ENCODE measurements at places on chromosomes 4 and X.
A peak's percentile ranks its signal among the peaks of the same experiment; 100 is the strongest.

GRCh38 chrX:153460826-153461225 is 9.6 kb downstream of the HAUS7 start:
- DNase-seq, result peak; percentile 51

DNA sequence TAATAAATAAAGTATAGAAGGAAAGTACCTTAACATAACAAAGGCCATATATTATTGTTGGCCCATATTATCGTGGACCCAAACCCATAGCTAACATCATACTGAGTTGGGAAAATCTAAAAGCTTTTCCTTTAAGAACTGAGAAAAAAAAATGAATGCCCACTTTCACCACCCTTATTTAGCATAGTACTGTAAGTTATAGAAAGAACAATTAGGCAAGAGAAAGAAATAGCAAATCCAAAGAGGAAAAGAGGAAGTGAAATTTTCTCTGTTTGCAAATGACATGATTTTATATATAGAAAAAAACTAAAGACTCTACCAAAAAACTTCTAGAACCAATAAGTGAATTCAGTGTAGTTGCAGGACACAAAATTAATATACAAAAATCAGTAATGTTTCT is 1854.6 kb downstream of the PCDH7 start:
- DNase-seq, result no peak

DNA sequence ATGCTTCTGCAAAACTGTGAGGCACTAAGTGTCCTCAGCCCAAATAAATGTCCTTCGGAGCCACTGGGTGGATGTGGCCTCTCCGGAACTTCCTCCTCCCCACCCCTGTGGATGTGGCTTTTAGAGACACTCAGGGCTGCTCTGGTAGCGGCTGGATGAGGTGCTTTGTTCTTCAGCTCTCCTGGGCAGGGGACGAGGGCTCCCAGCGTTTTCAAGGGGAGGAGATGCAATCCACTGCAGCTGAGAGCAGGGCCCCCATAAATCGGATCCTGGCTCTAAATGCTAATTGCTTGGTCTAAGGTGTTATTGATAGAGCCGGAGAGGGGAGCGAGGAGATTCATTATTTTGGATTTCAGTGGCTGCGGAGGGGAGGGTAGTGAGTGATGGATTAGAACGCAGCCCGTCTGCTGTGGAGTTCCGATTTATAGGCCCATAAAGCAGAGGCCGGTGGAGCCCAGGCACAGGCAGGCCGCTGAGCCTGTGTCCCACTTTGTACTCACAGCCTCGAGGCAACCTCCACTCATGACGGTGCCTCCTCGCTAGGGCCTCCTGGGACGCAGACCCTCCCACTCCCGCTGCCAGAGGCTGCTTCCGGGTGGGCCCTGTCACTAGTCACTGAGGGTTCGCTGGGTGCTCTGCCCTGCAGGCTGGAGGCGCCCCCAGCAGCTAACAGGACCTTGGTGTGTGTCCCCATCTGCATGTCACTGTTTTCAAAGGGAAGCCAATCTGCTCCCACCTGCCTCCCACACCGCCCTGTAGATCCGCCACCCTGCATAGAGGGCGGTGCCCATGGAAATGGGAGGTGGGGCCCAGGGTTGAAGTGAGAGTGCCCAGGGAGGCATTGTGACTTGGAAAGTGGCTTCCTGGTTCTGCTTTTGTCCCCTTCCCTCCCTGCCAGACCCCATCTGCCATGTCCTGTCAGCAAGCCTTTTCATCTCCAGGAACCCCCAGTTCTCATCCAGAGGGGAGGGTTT is 135.4 kb upstream of the PSAPL1 start:
- DNase-seq, result no peak

- DNase-seq, result no peak
These were observed 12.3 kb downstream of the PNMA6E start for GRCh38 chrX:153388722-153389459.

DNA sequence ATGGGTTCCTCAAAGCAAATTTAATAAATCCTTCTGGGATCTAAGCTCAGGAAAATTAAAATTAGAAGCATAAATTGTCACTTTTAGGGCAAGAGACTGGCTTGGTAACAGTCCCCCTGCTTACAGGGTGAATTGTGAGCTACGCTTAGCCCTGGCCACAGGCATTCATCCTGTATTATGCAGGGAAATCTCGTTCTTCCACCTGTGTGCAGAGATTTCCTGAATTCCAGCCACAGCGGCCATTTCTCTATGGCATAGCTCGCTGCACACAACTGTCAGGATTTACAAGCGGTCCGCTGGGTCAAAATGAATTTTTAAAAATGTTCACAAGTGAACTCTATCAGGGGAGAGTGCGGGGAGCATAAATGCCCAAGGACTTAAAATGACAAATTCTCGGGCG is 111.9 kb downstream of the DCTD start:
- no peak for DNase-seq

DNA sequence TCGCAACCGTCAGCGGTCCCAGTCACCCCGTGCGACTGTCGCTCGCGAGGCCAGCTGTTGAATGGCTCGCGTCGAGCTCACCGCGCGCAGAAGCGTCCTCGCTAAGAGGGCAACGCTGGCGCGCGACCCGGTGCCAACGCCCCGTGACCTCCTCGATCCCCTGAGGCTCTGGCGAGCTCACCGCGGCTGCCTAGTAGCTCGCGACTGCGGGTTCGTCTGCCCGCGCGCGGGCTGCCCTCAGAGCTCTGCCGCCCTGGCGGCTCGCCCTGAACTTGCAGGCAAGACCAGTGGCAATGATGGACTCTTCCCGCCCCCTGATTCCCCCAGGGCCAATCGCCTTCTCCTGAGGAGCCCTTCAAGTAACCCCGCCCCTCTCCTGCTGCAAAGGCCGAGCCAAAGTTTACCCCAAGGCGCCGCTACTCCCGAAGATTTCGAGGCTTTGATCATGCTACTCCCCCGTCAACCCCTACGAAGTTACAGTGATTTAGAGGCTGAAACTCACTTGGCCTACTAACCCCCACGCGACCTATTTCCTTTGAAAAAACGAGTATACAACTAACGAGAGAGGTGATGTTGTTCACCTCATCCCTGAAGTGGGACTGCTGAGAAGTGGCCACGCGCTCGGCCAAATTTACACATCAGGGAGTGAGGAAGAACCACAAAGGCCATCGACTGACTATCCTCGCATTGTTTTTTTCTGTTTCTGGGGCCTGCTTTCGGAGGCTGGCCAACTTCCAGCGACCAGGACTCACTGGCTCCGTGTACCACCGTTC is 37.5 kb downstream of the PGRMC1 start:
- DNase-seq, result peak; percentile 58

- no peak for DNase-seq
These were observed 2576.8 kb downstream of the PCDH7 start for GRCh38 chr4:33296876-33297455.

GRCh38 chr4:30832639-30833038 is 112.5 kb downstream of the PCDH7 start:
- DNase-seq, result no peak

GRCh38 chrX:71515038-71515396 is 17.9 kb upstream of the OGT start:
- no peak for DNase-seq

DNA sequence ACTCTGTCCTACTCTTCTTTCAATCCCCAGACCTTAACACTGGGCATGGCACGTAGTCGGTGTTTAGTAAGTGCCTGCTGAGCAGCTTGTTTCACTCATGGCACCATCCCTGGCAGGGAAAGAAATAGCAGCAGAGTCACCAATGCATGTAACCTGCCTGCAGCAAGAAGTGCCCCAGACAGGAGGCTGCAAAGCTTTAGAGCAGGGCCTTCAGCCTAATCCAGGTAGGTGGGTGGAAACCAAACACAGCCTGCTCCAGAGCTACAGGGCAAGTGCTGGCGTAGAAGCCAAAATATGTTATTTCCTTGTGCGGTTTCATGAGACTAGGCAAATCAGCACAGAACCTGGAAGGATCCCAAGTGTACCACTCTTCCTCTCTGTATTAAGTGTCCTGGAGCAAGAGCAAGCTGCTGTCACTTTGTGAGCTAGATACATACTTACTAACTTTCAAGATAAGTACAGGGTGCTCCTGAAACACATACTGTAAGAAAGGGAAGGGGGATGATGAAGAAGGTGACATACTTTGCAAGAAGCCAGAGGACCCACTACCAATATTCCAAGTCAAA is 5.5 kb downstream of the PROM1 start:
- DNase-seq, result no peak

GRCh38 chr4:22500128-22500611 is 15.7 kb downstream of the ADGRA3 start:
- no peak for DNase-seq

DNA sequence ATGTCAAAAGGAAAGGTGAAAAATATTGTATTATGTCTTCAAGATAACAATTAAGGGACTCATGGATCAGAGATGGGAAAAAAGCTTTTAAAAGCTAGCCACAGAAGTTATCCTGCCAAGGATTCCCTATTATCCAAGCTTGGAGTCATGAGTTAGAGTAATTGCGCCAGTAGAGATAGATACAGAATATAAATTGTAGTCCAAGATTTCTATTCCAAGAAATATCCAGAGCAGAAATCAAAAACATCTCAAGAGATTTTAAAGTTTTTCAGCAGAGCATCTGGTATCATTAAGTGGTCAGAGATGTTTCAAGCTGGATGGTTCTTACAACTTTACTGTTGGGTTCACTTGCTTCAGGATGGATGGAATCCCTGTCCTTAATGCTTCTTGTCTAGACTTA is 186.7 kb downstream of the PCDH18 start:
- DNase-seq, result no peak

GRCh38 chr4:141220271-141220670 is 424 bp upstream of the ZNF330 start:
- DNase-seq, result no peak

GRCh38 chr4:22471419-22471818 is 44.4 kb downstream of the ADGRA3 start:
- DNase-seq, result no peak

- DNase-seq, result no peak
These were observed 40.5 kb downstream of the C4orf33 start for GRCh38 chr4:129136433-129136832.

DNA sequence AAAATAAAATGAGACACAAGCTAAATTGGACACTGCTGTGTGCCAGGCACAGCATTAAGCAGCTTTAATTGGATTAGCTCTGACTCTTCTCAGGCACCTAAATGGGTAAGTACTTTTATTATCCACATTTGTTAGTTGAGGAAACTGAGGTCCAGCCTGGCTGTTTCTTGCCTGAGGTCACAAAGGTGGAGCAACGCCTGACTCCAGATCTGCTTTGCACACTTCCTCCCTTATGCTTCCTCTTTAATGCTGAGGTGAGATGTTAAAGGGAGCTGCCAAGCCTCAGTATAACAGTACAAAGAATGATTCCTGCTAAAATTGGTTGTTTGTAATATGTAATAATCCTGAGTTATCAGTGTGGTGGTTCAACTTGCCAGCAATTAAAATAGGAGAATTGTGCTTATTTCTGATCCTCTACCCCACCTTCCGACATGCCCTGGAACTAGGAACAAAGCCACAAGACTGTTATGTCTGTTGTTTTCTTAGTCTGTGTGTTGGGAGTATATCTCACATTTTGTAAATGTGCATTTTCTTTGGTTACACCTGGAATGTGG is 74.4 kb downstream of the AFF1 start:
- no peak for DNase-seq

DNA sequence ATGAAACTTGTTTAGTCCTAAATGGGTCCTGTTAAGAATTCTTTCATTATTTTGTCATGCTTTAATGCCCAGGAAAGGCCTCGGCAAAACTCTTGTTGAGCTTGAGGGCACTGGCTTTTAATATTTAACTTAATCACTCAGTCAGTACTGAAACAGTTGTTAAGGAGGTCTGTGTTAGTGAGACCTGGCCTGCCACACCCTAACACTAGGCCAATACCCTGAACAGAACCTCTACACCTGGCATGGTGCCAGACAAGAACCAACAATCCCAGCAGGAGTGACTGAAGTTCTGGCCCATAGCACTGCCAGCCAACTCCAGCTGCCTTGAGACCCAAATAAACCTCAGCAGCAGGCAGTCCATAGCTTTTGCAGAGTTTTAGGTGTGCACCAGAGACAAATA is 85.7 kb upstream of the ITM2A start:
- no peak for DNase-seq

DNA sequence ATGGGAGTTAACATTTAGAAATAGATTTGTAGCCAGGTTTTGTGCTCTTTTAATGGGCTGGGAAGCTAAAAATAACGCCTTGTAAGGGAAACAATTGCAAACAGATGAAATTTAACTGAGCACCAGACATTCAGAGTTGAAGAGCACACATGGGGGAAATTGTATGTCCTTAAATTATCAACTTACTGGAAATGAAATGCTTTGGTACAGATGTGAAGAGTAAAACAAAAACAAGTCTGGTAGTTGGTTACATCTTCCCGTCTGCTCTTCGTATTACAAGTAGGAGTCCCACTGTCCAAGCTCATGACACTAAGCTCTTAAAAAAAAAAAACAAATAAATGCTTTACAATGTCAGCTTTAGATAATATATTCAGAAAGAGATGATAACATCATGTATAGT is 59.5 kb upstream of the RPA4 start:
- DNase-seq, result no peak

GRCh38 chrX:68835104-68835442 is 6.3 kb downstream of the EFNB1 start:
- DNase-seq, result no peak

DNA sequence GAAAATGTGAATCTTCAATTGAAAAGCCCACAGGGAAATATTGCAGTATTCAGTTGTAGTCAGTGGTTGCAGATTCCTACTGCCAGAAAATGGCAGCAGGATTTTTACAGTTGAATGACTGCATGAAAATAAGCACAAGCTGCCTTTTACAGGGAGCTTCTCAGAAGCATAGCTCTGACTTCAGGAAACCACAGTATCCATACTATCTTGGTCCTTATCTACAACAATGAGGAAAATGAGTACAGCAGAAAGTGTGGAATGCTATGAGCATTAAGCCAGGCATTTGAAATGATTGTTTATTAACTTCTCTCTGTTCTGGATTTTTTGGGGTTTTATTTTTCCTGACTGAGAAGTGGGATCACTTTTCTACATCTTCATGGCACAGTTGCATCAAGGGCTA is 34.6 kb upstream of the PRRG1 start:
- DNase-seq, result no peak

GRCh38 chr4:111466811-111467604 is 678.2 kb upstream of the FAM241A start:
- no peak for DNase-seq
